NCI-H2081 treated with DMSO at 0.1 percent for 48 hours (cell line): ENCODE measurements at places on chromosomes 16 and 17.

GRCh38 chr17:64097196-64097936, 32.6 kb downstream of the ERN1 start:
- DNase-seq, result no peak

DNA sequence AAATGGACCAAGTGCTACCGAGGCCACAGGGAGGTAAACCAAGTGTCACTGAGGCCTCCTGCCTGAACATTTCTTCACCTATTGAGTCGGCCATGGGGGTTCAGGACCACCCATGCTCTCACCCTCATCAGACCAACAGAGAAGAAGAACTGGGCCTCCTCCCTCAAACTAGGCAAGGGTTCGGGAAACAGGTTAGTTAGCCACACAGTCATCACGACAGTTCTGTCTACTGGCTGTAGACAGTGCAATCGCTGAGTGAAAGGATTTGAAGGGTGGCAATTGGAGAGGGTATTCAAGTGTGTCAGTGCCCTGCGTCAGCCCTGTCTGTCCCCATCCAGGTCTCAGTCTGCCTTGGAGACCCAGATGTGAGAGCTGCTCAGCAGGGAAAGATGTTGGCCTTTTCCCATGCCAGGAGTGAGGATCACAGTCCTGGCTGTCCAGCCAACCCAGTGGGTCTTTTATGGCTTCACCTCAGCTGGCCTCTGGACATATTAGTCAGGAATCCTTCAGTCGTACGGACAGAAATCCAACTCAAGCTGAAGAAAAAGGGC, 19.9 kb downstream of the TBX2 start:
- DNase-seq, result no peak

- DNase-seq, result no peak
These were observed 164.6 kb downstream of the CPPED1 start for GRCh38 chr16:12639044-12639443.

DNA sequence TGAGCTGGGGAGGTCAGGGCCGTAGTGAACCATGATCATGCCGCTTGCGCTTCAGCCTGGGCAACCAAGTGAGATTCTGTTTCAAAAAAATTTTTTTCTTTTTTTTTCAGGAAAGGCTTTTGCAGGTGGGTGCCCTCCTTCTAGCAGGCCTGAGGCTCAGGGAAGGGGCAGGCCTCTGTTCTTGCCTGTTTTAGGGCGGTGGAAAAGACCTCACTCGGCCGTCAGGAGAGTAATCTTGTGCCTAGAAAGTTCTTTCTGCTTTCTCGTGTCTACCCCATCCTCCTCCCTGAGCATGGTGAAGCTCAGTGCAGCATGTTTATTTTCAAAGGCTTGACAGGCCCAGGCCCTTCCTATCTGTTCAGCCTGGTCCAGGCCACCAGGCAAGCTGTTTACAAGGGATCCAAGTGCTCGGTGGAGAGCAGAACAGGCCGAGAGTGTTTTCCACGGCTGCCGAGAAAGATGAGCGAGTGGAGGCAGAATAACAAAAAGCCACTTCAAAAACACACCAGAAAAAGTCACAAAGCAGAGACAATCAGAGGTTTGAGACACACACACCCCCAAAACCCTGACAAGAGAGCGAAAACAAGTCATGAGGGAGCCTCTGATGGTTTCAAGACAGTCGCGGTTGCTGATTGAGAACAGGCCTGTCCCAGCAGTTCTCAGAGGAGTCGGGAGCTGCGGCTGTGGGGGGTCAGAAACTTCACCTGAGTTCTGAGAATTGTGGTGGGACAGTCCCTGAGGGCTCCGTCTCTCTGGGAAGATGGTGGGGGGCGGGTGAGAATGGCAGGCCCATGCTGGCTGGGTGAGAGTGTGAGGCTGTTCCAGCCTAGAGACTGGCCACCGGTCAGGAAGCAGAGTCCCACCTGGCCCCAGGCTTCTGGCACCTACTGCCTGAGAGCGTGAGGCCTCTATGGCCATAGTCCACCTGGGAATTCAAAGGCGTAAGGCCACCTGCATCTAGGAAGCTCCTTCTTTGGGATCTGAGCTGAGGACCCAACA, 37.5 kb upstream of the CCR7 start:
- no peak for DNase-seq

DNA sequence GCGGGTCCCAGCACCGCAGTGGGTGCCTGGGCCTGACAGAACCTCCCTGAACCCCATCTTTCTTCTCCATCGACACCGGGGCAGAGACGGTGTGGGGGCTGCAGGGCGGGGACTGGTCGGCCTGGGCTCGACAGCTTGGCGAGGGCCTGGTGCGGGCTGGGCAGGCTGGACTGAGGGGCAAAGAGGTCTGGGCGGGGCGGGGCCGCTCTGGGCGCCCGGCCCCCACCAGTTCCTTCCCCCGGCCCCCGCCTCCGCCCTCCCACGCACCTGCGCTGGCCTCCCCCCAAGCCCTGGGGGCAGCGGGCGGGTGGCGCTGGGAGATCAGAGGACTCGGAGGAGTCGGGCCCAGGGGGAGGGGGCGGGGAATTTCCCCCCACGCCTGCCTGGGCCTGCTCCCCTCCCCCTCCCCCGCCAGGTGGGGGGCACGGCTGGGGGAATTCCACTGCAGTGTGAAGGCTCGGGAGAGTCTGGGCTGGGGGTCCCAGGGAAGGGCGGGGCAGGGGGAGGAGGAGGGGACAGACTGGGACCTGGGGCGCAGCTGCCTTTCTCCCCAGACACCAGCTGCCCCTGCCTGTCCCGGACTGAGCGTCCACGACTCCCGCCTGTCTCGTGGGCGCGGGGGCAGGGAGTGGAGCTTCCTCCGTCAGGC, 877 bp upstream of the KREMEN2 start:
- no peak for DNase-seq

DNA sequence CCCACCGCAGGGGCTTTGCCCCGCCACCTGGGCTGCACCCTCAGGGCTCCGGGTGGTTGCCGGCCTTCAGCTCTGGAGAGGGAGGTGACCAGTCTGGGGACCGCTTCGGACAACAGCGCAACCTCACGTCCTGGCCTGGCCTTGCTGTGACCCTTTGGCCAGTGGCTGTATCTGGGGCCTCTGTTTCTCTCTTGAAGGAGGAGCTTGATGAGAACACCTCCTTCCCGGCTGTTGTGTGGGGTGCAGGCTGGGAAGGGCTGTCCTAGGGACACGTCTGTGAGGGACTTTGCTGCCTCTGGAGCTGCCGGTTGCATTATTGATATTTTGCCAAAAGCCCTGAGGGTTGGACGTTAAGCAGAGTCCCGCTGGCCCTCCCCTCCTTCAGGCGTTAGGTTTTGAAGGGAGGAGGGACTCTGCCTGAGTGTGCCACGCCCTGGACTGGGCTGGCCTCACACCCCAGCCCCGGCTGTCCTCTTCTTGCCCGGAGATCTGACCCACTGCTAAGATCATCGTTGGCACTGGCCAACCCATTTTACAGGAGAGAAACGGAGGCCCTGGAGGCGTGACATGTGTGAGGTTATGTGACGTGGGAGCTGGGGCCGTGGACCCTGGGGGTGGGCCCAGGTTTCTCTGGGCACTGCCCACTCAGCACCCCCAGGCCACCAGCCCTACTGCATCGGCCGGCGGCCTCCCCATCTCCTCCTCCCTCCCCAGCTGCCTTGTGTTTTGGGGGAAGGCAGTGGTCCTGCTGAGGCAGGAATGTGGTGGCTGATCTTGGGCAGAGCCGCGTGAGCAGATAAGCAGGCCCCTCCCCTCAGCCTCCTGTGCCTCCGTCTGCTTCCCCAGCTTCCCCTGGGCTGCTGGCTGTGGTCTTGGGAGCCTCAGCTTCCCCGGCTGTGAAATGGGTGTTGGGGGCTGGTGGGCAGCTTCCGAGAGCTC, 8.5 kb downstream of the ZFPM1 start:
- no peak for DNase-seq

DNA sequence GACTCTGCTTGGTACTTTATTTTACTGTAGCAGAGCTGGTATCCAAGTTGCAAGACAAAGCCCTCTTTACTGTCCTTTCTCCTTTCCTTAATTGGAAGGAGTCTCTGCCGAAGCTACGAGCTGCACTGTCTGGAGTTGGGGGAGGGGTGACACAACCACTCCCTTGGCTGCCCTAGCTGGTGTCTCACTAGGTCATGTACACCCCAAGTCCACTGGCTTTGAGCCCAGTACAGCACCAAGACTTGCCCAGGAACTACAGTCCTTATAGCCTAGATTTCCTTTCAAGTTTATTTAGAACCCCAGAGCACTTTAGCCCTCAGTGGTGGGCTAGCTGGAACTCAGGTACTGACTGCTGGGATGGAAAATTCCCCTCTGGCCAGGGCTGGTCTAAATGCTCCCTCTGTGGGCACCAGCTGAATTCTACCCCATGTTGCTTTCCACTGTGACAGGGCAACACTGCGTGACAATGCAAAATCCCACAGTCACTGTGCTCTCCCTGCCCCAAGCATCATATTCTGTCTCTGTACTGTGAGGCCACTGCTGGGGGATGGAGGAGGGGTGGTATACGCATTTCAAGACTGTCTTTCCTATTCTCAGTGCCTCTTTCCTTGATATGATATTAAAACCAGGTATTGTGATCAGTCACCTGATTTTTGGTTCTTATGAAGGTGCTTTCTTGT, 18.4 kb downstream of the EFCAB5 start:
- DNase-seq, result no peak

DNA sequence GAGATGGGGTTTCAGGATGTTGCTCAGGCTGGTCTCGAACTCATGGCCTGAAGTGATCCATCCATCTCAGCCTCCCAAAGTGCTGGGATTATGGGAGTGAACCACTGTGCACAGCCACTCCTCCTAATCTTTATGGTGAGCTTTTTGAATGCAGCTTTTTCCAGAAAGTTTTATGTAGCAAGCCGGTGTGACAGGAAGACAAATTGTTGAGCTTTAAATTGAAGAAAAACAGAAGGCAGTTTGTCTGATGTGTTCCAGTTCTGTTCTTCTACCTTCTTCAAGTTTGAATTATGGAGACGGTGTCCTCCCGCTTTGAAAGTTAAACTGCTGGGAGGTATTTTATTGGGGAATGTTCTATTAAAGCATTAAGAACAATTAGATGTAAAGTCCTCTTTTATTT, 177.1 kb downstream of the SNX29 start:
- no peak for DNase-seq

DNA sequence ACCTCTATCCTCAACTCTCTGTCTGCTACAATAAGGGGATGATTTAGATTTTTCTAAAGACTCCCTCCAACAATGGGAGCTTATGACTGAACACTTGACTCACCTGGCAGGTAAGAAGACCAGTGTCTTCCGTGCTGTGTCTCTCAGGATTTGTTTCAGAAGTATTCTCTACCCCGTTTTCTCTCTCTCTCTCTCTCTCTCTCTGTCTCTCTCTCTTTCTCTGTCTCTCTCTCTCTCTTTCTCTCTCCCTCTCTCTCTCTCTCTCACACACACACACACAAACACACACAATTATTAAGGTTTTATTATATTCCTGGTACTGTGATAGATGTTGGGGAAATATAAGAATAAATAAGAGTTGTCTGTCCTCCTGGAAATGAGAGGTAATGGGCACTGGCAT, 263.9 kb downstream of the TOX3 start:
- DNase-seq, result no peak

GRCh38 chr17:34620458-34620857, 41.1 kb downstream of the TMEM132E start:
- DNase-seq, result no peak

GRCh38 chr16:3158026-3158509, 23.2 kb downstream of the ZNF213 start:
- no peak for DNase-seq

GRCh38 chr17:6187836-6188235, 117.7 kb downstream of the WSCD1 start:
- DNase-seq, result no peak

GRCh38 chr16:57696240-57696639, 1.6 kb downstream of the DRC7 start:
- DNase-seq, result no peak

GRCh38 chr17:48637323-48638260, 11.4 kb upstream of the HOXB9 start:
- no peak for DNase-seq

DNA sequence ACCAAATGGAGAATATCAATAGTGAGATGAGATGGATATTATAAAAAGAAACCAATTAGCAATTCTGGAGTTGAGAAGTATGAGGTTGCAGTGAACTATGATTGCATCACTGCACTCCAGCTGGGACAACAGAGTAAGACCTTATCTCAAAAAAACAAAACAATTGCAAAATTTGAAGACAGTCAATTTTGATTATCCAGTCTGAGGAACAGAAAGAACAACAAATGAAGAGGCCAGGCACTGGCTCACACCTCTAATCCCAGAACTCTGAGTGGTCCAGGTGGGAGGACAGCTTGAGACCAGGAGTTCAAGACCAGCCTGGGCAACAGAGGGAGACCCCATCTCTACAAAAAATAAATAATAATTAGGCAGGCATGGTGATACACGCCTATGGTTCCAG, 35.0 kb downstream of the USP32 start:
- DNase-seq, result no peak

GRCh38 chr17:9766970-9767369, 24.4 kb downstream of the DHRS7C start:
- DNase-seq, result no peak

GRCh38 chr17:50590946-50591737, 30.6 kb downstream of the CACNA1G start:
- DNase-seq, result no peak

GRCh38 chr17:46122486-46122871, 70.8 kb downstream of the KANSL1 start:
- DNase-seq, result no peak

DNA sequence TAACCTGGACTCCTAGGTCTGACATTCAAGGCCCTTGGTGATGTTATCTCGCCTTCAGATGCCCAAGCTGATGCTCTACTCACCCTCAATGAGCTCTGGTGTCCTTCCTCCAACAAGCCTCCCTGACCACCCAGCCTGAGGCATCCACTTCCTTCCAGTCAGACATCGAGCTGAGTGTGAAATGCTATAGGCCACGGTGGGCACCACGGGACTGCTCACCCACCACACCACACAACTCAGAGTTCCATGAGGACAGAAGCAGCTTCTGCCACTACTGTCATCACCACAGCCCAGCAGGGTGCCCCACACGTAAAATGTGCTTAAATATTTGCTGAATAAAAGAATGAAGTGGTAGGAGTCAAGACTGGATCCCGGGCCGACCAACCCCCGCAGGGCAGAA, 12.0 kb downstream of the CREBBP start:
- no peak for DNase-seq

DNA sequence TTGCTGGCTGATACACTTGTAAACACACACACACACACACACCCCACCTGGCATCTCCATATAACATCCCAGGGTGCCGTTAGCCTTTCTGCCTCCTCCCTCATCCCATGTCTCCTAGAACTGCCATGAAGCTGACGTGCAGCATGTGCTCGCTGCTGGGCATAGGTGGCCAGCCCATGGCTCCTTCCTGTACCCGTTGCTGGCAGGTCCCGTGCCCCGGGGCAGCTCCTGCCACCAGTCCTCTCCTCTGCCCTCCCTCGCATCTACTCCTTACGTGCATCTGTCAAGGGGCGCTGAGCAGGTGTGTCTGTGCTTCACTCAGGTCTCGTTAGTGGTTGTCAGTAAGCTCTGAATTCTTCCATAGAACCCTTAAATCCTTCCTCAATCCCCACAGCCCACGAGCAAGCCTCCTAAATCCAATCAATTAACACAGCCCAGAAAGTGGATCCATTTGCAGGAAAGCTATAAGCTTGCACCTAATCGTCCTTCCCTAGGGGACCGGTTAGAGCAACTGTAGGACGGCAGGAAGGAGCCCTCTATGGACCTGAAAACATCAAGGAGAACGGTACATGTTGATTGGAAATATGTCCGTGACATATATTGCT, 218.1 kb upstream of the FOXF1 start:
- DNase-seq, result no peak

GRCh38 chr17:75272848-75273184, 1.8 kb upstream of the MIF4GD start:
- no peak for DNase-seq
